Lung microvascular endothelial cell (primary cell): ENCODE measurements at places on chromosomes 11 and 22. TPM values are rescaled to one million over a fixed set of nuclear protein-coding genes. Genes with fewer than 3 reads are reported as not detected.

DNA sequence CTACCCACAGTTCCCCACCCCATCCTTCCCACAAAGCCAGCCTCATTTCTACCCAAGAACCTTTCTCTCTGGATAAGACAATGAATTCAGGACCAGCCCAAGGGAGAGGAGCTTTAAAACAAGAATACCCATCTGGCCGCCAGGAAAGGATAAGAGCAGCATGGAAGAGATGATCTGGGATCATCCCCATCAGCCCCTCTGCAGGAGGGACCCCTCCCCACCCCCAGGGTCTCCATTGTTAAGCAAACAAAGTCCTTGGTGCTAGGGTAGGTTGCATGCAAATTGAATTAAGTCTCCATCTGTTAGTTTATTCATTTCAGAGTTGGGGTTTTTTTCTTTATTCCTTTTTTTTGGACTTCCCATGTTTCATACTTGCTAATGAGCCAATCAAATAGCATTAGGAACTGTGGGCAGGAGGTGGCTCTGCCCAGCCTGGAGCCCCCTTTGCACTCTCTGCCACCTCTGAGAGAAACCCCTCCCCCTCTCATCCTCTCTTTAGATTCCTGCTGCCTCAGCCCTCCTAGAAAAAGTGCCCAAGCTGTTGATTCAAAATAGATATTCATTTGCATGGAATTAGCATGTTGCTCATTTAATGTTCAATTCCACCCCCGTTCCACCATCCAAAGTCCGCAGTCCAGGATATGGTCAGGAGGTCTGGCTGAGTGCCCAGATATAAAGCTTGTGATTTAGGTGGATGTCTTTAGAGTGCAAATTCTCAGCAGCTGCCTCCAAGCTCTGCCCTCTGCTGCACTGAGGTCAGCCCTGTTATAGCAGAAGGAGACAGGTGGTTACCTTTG lies 138.5 kb upstream of the NCAM1 start:
- no peak for DNase-seq

DNA sequence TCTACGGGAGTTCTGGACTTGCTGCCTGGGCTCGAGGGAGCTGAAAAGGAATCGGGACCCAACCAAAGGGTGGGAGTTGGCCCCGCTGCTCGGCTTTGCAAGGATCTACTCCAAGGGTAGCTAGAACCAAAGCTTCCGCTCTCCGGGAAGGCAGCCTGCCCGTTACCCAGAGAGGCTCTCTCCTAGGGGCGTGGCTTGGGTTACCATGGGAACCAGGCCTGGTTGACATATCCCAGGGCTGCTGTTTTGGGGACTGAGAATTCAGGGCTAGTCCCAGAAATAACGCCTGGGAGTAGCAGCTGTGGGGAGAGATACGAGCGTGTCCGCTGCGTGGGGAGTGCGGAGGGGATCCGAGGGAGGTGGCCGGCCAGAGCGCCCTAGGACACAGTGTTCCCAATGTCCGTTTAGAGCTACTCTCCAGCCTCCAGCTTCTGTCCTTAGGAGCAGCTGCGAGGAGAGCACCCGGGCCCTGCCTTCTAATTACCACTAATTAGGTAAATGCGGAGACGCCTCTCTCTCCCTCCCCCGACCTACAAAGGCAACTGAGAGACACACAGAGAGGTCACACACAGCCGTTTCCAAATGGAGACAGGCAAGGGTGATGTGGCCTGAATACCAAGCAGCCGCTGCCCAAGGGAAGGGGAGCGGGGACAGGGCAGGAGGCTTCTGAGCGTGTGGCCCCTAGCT lies 141.6 kb upstream of the CADM1 start:
- DNase-seq, result no peak

DNA sequence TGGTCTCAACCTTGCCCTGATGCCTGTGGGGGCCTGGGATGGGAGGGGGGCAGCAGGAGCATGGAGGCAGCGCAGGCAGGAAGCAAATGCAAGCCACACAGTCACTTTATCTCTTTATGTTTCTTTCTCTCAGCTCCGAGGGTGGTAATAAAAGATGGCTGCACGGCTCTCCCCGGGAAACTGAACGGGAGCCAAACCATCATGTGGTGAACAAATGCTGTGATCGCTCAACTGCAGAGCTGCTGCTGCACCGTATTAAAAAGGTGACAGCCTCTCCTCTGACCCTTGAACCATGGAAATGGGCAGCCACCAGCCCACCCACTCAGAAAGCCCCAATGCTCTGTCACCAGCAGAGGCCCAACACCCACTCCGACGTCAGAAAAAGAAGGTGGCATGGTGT lies 110.0 kb downstream of the TIMP3 start:
- DNase-seq, result no peak

GRCh38 chr11:9710223-9710622 lies 46.3 kb downstream of the SWAP70 start:
- no peak for DNase-seq

Gene MRGPRE
- total RNA-seq, result not detected in 2 replicates

GRCh38 chr22:17366329-17366728 lies 2.9 kb upstream of the CECR2 start:
- no peak for DNase-seq

Gene PGM2L1
- 31.4 and 40.1 TPM in 2 replicates for total RNA-seq

DNA sequence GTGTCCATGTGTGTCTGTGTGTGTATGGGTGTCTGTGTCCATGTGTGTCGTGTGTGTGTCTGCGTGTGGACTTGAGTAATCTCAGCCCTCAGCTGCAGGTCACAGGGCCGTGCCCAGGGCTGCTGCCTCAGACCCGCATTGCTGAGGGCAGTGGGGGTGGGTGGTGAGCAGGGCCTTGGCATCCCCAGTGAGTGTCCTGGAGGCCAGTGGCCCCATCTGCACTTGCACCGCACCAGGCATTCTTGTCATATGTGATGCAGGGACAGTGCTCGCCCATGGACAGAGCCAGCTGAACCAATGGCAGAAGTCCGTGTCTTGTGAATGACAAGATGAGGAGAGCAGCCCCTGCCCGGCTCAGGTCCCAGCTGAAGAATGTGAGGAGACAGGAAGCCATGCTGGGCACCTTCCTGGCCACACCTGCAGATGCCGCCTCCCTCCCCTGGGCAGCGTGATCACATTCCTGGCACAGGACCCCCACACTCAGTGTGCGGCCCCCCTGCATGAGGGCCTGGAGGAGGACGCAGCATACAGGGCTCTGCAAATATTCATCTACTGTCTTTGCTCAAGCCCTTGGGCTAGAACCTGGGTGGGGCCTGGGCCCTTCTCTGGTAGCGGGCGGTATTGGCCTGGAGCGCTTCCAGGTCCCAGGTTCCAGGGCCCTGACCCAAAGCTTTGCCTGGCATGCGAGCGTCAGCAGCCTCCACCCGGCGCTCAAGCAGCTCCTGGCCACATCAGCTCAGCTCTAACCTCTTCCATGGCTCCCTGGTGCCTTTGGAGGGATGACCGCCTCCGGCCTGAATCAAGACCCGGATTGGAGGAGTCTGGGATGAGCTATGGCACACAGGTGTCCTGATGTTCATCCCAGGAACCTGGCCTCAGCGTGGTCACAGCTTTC lies 3.9 kb downstream of the ALDH3B2 start:
- no peak for DNase-seq

Gene GP1BB
- 2.6 and 3.0 TPM in 2 replicates for total RNA-seq

Gene MPZL2
- total RNA-seq, result 4.4 and 14.2 TPM in 2 replicates
